ENCODE measurements at places on chromosomes 13 and 19.

- no peak for DNase-seq
Measured at GRCh38 chr13:76707360-76707759, 178.8 kb downstream of the KCTD12 start.

GRCh38 chr19:11624069-11624463 lies 26.8 kb downstream of the ZNF627 start:
- no peak for DNase-seq

DNA sequence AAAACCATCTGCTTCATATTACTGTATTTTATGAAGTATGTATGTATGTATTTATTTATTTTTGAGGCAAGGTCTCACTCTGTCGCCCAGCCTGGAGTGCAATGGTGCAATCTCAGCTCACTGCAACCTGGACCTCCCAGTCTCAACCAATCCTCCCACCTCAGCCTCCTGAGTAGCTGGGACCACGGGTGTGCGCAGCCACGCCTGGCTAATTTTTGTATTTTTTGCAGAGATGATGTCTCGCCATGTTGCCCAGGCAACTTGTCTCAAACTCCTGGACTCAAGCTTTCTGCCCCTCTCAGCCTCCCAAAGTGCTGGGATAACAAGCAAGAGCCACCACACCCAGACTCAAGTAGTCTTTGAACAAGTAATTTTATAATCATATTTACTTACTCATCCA lies 5.5 kb downstream of the KATNAL1 start:
- no peak for DNase-seq

GRCh38 chr19:13206587-13206986 lies 56.4 kb downstream of the IER2 start:
- no peak for DNase-seq

DNA sequence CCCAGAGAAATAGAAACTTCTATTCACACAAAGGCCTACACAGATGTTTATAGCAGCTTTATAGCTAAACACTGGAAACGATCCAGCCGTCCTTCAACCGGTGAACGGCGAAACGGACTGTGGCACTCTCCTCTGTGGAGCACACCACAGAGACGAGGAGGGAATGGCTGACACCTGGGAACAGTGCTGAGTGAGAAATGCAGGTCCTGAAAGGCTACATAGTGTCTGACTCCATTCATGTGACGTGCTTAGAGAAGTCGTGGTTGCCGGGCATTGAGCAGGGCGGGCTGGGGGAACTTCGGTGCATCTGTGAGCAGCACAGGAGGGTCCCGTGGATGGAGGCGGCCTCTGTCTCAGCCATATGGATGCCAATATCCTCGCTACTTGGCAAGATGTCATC lies 3.1 kb upstream of the GRK1 start:
- no peak for DNase-seq

GRCh38 chr13:29746148-29746677 lies 104.2 kb downstream of the UBL3 start:
- no peak for DNase-seq

- no peak for DNase-seq
Measured at GRCh38 chr19:39301021-39301420, 4.8 kb downstream of the IFNL1 start.

DNA sequence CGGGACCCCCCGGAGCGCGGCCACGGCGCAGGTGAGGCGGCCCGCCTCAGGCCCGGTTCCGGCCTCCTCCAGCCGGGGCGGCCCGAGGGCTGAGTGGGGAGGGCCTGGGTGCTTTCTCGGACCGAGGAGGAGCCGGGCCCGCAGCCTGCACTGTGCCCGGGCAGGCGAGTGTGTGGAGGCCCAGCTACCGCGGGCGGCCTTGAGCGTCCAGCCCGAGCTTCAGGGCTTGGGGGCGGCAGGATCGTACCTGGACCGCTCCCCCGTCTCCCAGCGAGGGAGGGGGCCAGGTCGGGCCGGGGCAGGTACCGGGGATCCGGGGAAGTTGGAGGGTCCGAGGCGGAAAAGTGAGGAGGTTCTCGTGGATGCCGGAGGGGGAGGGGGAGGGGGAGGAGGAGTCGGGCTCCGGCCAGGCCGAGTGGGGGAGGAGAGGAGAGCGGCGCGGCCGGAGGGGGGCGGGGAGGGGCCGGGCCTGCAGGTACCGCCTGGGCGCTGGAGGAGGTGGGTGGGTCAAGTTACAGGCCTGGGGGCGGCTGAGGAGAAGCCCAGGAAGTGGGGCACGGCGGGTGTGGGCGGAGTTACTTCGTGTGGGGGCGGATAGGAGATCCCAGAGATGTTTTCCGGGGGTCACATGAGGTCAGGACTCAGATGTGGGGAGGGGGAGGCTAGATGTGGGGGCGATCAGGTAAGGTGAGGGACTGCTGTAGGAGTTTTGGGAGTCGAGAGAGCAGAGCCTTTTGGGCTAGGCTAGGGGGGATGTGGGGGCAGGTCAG lies 545 bp downstream of the NACC1 start:
- DNase-seq, result no peak

DNA sequence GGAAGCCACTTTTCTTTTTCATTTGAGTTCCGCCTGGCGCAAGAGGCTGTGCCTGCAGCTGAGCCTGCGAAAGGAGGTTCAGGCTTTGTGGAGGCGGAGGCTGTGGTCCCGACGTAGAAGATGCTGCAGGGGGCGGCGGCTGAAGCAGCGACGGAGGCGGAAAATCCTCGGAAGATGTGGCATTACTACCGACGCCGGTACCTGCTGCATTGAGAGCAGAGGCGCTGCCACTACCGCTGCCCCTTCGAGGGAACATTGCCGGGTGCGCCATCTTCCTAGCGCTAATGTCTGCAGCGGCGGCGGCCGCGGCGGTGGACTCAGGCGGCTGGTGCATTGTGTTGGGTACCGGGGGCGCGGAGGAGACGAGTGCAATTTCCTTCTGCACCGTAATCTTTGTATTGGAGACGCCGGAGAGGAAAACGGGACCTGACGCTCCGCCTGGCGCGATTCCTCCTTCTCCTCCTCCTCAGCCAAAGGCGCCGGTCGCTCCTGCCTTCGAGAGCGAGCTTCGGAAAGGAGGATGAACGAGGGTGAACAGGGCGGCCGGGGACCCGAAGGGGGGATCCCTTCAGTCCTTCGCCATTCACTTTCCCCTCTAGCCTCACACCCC lies at the start of gene TSC22D1:
Gene TSC22D1 (minus strand): TSS at position 590 of the 610 bp plus-strand sequence. CDS start 256 bp downstream, at position 334.
- DNase-seq, result peak; percentile 53

DNA sequence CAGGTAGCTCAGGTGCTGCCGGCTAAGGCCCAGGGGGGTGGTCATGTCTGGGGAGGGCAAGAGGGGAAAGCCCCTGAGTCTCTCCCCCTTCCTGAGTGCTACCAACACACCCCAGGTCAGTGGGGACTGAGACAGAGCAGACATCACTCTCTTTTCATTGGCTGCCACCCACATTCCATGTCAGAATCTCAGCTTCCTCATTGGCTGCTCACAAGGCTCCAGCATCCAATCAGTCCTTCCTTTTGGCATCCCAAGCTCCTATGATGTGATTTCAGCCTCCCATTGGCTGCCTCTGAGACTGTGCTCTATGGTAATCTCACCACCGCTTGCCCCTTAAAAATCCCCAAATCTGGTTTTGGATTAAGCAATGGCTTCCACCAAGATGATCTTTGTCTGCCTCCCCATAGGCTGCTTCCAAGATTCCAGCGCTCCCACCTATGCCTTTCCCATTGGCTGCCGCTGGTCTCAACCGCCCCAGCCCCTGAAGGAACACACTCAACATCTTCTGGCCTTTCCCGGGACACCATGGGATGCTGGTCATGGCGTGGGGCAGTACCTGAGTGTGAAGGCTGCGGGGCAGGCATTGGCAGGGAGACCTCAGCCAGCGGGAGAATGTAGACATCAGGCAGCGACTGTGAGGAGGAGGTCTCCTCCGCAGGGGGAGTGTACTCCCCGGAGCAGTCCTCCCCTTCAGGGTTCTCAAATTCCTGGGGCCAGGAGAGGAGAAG lies 2.0 kb downstream of the LMTK3 start:
- no peak for DNase-seq

- DNase-seq, result no peak
Measured at GRCh38 chr13:84126671-84127171, 244.4 kb upstream of the SLITRK1 start.

- no peak for DNase-seq
Measured at GRCh38 chr13:23450340-23451046, 17.0 kb upstream of the SACS start.

DNA sequence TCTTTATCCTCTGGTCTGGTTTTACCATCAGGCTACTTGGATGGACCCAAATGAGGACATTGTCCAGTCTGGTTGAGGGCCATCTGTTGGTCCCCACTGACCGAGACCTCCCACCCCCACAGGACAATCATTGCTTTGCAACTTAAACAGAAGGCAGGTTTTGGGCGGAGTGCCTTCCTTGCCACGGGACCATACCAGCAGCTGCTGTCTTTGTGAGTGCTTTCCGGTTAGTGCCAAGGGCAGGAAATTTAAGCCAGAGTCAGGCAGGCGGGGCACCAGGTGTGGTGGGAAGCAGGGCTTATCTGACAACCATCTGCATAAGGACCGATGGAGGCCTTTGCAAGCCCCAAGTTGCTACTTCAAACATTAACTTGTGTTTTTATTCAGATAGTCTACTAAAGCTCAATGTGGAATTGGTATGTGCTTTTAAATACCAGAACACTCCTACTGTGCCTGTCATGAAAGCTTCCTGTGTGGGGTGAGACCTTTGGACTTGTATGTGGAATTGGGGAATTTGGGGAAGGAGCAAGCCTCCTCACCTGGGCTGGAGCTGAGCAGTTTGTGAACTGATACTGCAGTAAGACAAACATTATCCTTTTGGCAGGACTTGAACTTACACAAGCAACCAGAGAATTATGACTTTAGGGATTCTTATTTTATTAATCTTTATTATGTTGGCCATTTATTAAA lies 39.3 kb upstream of the UBE2L5 start:
- DNase-seq, result no peak

GRCh38 chr19:12482509-12482886 lies 2.1 kb downstream of the ZNF709 start:
- no peak for DNase-seq

DNA sequence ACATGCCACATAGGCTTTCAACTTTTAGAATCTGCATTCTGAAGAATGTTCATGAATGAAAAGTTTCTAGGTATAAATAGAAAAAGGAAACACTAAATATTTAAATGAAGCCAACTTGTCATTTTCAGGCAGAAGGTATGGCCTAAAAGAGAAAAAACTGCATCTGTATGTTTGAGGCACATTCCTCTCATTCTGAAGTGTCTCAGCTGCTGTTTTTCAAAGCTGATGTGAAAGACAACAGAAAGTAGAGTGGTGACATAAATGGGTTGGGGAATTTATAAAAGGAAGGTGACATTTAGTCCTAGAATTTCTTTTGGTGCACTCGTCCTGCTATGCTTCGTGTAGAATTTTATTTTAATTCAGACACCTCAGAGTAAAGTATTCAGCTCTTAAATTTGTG lies 539.6 kb upstream of the SLITRK5 start:
- no peak for DNase-seq

DNA sequence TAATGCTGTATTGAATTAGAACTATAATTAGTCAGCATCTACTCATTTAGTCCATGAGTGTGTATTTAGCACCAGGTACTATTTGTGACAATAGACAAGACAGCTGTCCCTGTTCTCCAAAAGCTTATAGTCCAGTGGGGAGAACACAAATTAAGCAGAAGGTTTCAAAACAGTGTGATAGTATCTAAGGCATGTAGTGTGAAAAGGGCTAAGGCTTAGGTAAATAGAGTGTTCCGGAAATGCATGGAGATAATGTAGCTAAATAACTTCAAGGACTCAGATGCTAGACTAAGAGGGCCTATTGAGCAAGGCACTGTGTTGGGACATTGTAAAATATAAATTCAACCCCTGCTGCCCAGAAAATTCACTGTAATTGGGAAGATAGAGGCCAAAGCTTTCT lies 144.1 kb upstream of the MIR17HG start:
- DNase-seq, result no peak

DNA sequence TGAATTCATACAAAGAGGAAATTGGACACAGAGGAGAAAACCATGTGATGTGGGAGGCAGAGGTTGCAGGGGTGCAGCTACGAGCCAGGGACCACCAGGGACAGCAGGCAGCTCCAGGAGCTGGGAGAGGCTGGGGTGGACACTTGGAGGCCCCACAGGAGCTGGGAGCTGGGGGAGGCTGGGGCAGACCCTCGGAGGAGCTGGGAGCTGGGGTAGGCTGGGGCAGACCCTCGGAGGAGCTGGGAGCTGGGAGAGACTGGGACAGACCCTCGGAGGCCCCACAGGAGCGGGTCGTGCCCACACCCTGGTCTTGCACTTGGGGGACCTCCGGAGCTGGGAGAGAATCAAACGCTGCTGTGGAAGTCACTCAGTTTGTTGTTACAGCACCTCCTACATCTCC lies 141.7 kb downstream of the SOX1 start:
- no peak for DNase-seq

DNA sequence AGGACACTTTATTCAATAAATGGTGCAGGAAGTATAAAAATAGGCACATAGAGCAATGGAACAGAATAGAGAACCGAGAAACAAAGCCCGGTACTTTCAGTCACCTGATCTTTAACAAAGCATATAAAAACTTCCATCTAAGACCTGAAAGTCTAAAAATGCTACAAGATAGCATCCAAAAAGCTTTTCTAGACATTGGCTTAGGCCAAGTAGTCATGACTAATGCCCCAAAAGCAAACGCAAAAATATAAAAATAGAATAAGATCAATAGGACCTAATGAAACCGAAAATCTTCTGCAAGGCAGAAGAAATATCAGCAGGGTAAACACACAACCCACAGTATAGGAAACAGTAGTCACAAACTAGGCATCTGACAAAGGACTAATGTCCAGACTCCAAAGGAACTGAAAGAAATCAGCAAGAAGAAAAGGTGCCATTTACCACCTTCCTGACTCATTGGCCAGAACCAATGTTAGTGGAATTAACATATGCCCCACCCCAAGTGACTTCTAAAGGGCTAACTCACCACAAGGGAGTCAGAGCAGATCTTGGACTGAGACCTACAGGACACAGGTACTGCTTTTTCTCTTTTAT lies 40.8 kb upstream of the CEACAM21 start:
- DNase-seq, result no peak

DNA sequence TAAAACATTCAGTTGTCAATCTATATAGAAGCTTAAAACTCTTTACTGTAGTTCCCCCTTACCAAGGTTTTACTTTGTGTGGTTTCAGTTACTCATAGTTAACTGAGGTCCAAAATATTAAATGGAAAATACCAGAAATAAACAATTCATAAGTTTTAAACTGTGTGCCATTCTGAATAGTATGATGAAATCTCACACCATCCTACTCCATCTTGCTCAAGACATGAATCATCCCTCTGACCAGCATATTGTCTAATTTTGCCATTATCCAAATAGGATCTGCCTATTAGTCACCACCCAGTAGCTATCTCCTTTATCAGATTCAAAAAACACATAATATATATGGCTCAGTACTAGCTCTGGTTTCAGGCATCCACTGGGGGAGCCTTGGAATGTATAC lies 22.4 kb downstream of the ZNF571 start:
- DNase-seq, result no peak

DNA sequence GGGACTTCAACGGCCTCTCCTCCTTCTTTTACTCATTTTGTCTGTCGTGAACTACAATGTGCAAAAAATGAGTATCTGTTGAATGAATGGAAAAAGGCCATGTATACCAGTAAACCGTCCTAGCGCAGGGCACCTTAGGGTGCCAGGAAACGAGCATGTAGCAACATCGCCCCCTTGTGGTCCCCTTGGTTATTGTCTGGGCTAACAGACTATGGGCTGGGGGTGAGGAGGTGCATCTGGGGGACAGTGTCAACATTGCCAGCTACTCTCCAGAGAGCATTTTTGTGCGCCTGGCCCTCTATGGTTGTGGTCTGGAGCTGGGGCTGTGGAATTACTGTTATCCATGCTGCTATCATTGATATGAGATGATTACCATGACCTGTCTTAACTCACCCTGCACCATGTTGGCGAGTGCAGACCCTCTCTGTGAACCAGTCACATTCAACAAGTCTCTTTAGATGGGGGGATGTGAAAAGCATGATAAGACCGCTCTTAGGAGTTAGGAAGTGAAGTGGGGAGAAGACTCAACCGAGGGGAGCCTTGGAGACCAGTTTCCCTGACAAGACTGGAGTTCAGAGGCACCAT lies 22.8 kb upstream of the SIGLEC11 start:
- DNase-seq, result peak; percentile 59

All from activated CD4-positive, alpha-beta T cell treated with anti-CD3 and anti-CD28 coated beads for 1 hour (primary cell).